ENCODE measurements at places on chromosomes 7 and 10. TPM values are rescaled to one million over a fixed set of nuclear protein-coding genes. Genes with fewer than 3 reads are reported as not detected.

DNA sequence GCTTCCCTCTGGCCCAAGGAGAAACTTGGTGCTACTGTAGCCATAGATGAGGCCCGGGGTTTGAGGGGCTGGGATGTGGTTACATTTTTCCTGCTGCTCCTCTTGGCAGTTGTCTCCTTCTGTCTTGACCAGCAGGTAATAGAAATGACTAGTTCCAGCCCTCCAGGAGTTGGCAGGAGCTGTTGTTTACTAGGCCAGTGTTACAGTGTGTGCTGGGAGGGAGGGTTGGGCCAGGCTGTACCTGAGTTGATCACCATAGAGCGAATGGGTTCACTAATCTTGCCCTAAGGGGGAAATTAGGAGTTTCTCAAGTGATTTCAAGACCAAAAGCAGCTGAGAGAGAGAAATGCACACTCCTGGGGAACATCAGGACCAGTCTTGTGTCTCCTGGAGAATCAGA is 34.9 kb downstream of the PAX2 start:
- no peak for DNase-seq

DNA sequence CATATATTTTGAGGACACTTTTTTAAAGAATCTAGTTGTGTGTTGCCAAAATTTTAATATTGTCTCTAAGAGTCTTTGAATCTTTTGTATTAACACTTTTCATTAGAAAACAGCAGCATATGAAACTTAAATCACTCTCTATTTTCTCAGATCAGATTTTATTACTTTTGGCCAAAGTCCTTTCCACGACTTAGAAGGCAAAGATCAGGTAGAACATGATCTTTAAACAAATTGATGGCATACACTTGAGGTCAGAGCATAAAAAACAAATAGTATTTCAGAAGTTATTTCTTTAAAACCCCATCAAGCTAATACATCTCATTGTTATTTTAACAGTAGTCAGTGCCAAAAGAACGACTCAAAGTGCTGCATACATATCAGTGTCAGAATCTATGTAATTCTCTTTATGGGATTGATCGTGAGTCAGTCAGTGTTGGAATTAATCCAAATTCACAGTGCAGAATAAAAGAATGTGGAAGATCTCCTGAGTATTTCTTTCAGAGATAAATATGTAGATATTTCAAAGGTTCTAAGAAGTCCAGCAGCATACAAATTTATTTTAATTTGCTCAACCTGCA is 9.6 kb upstream of the AGMO start:
- no peak for DNase-seq

DNA sequence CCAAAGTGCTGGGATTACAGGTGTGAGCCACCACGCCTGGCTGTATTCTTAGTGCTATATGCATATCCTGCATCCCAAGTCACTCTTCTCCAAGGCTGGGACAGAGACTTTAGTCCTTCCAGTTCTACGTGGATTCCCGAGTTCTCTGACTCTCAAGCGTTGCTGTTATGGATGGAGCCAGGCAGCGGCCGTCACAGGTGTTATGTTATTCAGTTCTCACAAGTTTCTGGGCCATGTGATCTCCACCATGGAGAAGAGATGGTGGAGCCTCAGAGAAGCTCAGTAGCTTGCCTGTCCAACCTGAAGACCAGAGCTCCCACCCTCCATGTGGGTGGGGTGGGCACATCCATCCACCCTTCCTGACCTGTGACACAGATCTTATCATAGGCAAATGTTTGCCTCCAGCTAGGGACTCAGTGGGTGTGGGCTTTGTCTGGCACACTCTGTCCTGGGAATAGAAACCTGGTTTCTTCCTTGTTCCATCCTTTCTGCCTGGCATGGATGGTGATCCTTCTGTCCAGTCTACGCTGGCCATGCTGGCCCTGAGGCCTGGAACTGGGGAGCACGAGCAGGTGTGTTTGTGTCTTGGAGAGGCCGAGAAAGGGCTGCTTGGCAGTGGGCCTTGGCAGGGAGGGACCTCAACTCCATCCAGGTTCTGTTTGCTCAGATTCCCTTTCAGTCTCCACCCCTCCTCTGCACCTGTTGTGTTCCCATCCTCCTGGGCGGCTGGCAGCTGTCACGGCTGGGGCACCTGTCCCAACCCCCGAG is 55.3 kb downstream of the NEURL1 start:
- DNase-seq = no peak

- no peak for DNase-seq
These were observed at the start of gene CYP2C19 for GRCh38 chr10:94762393-94762792. CYP2C19 (plus strand) TSS chr10:94762681; CDS start chr10:94762706, 25 bp downstream.

DNA sequence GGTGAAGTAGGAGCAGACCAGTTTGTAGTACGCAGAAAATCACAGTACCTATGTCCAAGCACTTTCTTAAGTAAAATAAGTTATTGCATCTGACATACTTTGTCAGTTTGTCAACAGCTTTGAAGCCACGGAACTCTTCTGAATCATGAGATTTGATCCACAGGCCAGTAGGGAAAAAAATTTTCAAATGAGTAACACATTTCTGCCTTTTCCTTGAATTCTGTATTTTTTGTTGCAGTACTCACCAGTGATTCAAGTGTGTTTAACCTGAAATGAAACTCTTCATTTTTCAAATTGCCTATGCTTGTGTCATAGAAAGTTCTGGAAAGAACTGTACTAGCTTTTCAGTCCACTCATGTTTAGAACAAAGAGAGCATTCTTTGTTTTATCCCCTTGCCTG is 337.7 kb downstream of the GATA3 start:
- DNase-seq = no peak

GRCh38 chr7:113444261-113444660 is 325.9 kb upstream of the SMIM30 start:
- DNase-seq = no peak

DNA sequence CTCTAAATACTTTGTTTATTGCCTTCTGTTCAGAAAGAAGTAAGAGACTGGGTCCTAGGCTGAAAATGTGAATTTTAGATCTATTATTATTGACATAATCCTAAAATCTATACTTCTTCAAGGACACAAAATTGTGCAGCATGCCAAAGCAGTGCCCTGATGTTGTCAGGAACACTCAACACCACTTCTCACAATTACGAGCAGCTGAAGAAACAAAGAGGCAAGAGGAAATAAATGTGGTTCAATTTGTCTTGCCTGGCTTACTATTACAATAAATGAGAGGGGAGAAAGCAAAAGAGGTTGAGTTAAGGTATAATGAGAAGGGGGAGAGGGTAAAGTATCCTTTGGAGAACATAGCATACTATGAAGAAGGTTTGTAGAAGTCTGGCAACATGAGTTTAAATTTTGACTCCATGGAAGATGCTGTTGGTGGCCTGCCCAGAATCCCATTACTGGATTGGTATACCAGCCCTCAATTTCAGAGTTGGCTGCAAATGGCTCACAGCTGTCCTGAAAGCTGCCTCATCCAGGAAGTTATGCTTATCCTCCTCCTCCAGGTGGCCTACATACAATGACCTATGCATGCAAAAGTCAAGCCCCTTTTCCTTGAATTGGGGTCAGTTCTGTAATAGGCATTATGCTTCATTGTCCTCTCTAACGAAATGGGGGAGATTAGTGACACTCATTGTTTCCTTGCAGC is 274.6 kb upstream of the SMIM30 start:
- no peak for DNase-seq

The PAX4 gene
- total RNA-seq = not detected

The PDE6C gene
- total RNA-seq = not detected

GRCh38 chr10:64211466-64211865 is 690.3 kb downstream of the REEP3 start:
- DNase-seq = no peak

GRCh38 chr7:150406312-150406566 is 27.1 kb downstream of the ZNF775 start:
- no peak for DNase-seq

The CCDC3 gene
- 10.5 TPM for total RNA-seq

The PPP1R9A gene
- 13.5 TPM for total RNA-seq

GRCh38 chr7:30169579-30169978 is 34.8 kb downstream of the MTURN start:
- DNase-seq = no peak

- no peak for DNase-seq
These were observed 65.4 kb downstream of the GRK5 start for GRCh38 chr10:119272736-119273135.

The KNDC1 gene
- 3.6 TPM for total RNA-seq

The PLXDC2 gene
- 0.20 TPM for total RNA-seq

The EVX1 gene
- 0.25 TPM for total RNA-seq

The INA gene
- total RNA-seq = not detected

DNA sequence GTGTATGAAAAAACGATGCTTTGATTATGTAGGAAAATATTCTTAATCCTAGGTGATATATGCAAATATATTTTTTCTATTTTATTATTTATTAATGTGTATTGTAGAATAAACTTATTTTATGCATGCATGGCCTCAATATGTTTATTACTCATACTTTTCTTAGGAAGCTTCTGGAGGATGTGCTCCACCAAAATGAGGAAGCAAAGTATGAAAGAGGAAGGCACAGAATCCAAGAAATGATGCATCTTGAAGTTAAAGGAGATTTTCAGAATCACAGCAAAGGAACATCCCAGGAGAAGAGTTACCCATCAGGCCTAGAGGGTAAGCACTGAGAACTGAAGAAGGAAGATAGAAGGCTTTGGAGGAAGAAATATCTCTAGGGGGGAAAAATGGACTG is 35.0 kb upstream of the MRPS16 start:
- DNase-seq = no peak

GRCh38 chr7:99326408-99326782 is 697 bp downstream of the ARPC1A start:
- DNase-seq = no peak

The LMTK2 gene
- total RNA-seq = 17.8 TPM

The TUBAL3 gene
- total RNA-seq = 0.98 TPM

DNA sequence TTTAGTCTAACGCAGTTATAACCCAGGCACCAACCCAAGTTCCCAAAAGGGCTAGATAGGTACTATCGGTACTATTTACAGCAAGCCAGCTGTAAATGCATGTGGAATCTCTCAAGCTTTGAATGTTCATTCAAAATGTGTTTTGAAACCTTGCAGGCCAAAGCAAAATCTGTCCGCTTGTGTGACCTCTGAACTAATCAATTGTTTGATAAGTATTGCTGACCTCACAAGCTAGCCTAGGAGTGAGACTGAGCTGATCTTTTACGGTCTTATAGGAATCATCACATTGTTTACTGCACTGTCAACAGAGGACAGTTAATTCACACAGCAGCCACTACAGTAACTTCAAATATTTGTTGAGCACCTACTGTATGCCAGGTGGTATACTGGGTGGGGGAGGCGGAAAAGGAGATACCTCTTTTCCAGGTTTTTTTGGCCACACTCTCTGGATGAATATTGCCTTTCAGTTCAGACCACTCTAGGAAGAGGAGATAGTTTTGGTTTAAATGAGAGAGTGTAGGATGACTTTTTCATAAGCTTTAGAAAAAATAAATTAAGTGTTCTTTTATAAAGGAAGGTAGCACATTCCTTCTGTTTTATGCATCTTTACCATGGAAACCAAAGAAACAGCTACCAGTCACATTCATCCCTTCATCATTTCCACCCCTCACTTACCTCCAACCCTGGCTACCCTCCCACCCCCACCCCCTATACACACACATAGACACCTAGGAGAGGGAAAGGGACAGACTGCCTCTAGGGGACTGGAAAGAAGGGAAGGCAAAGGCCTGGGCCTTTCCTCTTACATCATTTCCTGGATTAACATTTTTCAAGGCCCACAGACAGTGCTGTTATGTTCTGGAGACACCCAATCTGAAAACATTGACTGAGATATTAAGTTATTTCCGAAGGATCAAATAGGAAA is 2.4 kb downstream of the PAPSS2 start:
- no peak for DNase-seq

DNA sequence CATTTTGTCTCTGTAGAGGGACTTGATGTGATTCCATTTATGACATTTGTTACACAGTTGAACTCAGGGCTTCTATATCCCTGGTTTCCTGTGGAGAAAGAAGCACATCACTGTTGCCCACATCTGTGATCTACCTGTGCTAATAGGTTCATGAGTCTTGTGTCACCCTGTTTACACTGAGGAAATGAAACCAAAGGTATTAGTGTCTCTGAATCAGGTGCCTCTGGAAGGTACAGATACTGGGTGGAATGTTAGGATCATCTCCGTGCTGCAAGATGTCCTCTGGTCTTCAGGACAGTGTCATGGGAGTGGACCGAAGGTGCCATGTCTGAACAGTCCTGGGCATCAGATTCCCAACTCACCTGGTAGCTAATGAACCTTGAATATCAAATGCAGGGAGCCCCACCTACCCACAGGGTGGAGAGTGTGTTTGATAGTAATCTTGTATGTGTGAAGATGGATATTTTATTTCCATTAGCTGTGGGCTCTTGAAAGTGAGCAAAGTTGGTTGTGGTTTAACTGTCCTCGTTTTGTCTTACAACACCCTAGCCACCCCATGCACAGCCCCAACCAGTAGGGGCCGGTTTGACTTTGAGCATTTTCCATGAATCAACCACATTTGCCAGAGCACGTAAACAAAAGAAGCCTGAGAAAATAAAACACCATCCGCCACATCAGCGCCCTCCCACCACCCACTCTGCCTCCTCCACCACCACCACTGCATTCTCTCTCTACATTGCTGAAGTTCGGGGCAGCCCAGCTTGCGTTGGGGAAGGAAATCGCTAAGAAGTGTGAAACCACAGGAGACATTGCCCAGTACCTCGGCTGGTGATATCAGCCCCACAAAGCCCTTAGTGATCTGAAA is 40.7 kb downstream of the TARP start:
- no peak for DNase-seq

DNA sequence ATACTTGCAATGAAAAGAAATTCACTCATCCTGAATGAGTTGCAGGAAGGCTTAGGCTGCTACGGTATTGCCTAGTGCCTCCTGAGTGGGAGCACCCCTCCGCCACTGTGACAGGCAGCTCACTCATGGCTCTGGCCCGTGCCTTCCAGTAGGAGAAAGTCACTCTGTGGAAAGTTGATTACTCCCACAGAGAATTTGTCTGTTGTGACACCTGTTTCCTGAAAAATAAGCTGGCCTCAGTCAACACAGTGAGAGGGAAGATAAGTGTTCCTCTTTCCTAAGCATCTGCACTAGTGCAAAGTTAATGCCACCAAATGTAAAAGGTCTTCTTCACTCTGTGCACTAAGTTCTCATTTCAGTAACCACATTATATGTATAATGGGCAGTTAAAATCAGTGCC is 158.8 kb upstream of the INHBA start:
- no peak for DNase-seq

DNA sequence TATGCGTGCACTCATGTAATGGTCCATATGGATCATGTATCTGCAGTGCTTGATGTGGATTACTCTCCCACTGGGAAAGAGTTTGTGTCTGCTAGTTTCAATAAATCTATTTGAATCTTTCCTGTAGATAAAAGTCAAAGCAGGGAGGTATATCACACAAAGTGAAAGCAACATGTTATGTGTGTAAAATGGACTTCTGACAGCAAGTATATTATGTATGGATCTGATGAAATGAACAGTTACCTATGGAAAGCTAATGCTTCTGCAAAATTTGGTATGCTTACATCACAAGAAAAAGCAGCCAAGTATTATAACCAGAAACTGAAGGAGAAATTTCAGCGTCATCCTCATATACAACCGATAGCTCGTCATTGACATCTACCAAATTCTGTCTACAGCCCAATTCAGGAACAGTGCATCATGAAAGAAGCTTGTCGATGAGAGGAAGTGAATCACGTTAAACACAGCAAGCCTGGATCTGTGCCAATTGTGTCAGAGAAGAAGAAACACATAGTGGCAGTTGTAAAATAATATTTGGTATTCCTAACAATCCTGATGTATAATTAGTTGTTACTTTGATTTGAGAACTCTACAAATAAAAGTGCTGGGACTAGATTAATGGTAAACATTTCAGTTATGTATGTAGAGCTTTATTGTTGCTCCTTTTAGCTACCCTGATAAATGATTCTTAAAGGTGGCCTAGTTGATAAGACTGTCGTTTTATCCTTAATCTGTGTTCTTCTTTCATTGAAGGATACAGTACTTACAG is 14.2 kb upstream of the SYPL1 start:
- no peak for DNase-seq
